ENCODE measurements at places on chromosomes 5 and 9. TPM values are rescaled to one million over a fixed set of nuclear protein-coding genes. Genes with fewer than 3 reads are reported as not detected.

- H3K27ac ChIP-seq = no peak overlapping the region
- H3K27me3 ChIP-seq = no peaks in the 10 kb centered on the region
- peaks cover 7% of the 10 kb centered on the region for H3K4me1 ChIP-seq
- DNase-seq = peak; percentile 45
- H3K36me3 ChIP-seq = no peaks in the 10 kb centered on the region
- no peak overlapping the region for H3K4me3 ChIP-seq
Observed at GRCh38 chr5:13987843-13988464, 43.5 kb upstream of the DNAH5 start.

DNA sequence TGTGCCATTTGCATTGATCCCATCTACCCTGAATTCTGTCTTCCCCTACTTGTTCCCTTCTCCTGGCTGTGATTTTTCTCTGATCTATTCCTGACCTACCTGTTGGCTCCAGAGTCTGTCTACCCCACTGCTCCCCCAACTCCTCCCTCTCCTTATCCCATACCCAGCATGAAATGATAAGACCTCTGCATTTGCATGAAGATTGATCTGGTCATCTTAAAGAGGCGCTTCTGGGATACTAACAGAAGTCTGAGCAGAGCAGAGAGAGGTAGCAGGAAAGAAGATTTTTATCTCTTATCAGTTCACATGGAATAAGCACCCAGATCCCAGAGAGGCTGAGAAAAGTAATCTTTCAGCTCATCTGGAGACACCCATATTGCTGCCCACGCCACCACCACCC is 18.3 kb upstream of the GLIPR2 start:
- H3K36me3 ChIP-seq = peaks cover 58% of the 10 kb centered on the region
- H3K27ac ChIP-seq = no peak overlapping the region
- DNase-seq = no peak
- no peaks in the 10 kb centered on the region for H3K4me1 ChIP-seq

SLC27A4 gene
- total RNA-seq = 24.1 TPM

IL3 gene
- total RNA-seq = not detected

FRRS1L gene
- not detected for total RNA-seq
